ENCODE measurements at places on chromosomes 6 and 20.

DNA sequence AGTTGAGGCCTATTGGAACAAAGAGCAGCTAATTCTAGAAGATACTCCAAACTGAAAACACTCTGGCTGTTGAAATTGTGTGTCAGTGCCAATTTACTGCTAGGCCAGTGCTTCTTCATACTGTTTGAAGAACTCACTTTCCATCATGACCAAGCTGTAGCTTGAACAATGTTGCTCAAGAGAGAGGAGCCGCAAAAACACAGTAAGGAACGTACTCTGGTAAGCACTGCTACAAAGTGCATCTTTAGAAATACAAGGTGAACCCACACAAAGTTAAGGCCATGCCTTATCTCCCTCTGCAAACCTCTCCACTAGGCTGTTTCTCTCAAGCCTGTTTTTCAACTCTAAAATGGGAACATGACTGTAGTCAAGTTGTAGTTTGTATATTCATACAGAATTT is 74.5 kb upstream of the TULP1 start:
- no peak for DNase-seq

DNA sequence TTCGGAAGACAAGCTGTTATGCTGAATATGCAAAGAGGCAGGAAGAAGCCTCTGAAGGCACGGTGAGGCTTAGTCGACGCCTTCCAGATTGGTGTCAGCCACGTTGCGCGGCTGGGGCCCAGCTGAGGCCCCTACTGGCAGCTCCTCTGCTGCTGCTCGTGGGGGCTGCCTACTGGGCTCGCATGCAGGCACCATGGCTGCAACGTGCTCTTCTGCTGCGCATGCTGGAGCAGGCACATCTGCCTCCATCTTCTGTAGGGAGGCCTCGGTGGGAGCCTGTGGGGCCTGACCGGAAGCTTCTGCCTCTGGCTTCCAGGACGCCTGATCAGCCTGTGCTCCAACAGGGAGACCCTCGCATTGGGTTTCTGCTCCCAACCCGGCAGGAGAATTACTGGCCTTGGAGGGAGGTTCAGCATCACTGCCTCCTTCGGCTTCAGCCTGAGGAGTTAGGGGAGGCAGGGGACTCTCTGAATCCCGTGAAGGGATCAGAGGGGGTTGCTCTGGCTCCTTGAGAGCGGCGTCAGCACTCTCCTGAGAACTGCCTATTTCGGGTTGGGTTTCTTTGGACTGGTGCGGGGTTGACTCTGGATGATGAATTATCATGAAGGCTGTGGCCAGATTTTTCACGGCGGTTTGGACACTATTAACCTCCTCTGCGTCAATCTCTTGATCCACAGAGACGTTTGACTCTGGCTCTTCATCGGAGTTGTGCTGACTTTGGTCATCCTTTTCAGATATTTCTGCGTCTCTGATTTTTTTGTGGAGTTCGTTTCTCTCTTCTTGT is 49.1 kb downstream of the TXLNB start:
- no peak for DNase-seq

DNA sequence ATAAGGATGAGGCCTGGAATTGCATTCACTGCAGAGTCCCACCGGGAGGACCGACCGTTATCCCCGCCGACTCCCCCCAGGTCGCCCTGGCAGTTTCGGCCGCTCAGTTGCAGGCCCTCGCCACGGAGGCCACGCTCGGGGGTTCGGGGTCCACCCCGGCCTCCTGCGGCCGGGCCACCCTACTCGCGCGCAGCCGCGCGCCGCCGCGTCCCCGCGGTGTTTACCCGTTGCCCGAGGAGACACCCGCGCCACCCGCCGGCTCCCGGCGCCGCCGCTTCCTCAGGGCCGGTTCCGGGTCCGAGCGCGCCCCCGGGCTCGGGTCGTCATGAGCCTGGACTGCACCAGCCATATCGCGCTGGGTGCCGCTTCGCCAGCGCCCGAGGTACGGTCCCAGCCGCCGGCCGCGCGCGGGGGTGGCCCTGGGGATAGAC is at the start of gene CCDC170:
Gene CCDC170 (plus strand): TSS at position 214 of the 431 bp plus-strand sequence. CDS start 112 bp downstream, at position 326.
- no peak for DNase-seq

- no peak for DNase-seq
Observed at GRCh38 chr20:40442181-40442963, 246.7 kb downstream of the MAFB start.

DNA sequence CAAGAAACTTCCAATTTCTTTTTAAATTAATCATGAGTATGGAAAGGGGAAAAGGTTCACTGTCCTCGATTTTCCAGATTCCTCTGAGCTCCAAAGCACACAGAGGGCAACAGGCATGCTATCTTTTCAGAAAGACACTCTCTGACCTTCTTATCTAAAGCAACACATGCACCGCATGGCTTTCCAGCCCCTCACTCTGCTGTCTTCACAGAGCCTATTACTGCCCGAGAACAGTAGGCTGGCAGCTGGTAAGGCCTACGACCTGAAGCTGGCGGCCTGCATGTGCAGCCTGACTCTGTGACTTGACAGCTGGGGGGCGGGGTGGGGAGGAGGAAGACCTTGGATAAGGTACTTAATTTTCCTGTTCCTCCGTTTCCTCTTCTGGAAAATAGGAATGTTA is 86.3 kb downstream of the ELOVL4 start:
- no peak for DNase-seq

DNA sequence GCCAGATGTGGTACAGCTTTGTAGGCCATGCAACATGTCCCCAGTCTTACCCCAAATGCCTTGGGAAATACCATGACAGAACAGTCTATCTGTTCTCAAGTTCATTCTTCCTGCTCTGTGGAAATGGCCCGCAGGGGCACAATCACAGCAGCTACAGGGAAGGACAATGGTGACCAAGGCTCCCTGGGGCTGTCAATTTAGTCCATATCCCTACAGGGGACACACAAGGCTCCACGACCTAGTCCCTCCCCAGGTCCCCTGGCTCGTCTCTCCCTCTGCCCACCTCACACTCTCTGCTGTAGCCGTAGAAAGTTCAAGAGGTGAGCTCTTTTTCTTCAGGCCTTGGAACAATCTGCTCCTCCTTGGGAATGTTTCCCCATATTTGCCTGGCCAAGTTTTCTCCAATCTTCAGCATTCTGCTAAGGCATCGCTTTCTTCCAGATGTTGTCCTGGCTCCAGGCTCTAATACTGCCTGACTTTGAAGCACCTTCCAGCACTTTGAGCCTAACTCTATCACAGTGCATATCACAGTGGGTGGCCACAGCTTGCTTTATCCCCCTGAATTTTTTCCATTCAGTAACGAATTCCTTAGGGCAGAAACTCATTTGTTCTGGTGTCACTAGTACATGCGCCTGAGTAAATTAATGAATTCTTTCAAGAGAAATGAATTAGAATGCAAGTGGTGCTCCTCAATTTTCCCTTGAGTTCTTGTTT is 92.6 kb downstream of the MAP3K7 start:
- DNase-seq, result no peak

DNA sequence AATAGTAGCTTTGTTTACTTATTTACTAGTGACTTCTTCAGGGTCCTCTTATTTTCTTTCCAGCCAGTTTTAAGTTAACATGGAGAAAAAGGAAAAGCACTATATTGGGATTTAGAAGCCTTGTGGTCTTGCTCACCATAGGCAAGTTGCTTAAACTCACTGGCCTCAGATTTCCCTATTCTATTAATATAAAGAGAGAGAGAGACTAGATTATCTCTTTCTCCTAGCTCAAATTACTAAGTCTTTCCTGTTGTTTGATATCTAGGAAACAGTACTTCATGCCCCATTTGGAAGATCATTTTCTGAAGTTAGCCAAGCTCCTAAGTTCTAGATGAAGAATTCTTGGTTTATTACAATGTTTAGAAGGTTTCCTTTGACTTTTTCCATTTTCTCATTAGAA is 32.5 kb downstream of the CTNNBL1 start:
- DNase-seq, result no peak

- DNase-seq, result no peak
Observed at GRCh38 chr6:85015396-85015990, 251.1 kb upstream of the TBX18 start.

Data from DND-41 (cell line).